ENCODE measurements at places on chromosomes 3 and 15.

- no peak for DNase-seq
Measured at GRCh38 chr3:100044369-100044768, 69.9 kb downstream of the FILIP1L start.

DNA sequence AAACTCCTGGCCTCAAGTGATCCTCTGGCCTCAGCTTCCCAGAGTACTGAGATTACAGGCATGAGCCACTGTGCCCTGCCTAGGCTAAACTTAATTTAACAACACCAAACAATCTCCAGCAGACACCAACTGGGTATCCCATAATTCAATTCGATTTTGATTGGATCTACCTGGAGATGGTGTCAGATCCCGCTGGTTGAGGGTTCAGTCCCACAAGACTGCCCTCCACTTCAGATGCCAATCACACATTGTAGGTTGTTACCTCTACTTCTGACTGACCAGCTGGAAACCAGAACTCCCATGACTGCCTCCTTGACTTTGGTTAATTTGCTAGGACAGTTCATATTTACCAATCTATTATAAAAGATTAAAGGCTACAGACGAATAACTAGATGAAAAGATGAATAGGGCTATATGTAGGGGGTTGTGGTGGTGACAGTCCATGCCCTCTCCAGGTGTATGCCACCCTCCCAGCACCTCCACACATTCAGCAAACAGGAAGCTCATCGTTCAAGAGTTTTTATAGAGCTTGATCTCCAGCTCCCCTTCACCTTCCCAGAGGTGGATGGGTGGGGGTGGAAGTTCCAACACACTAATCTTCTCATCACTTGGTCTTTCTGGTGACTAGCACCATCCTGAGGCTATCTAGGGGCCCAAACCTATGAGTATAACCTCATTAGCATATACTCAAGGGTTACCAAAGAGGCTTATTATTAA lies 9.3 kb downstream of the B2M start:
- no peak for DNase-seq

DNA sequence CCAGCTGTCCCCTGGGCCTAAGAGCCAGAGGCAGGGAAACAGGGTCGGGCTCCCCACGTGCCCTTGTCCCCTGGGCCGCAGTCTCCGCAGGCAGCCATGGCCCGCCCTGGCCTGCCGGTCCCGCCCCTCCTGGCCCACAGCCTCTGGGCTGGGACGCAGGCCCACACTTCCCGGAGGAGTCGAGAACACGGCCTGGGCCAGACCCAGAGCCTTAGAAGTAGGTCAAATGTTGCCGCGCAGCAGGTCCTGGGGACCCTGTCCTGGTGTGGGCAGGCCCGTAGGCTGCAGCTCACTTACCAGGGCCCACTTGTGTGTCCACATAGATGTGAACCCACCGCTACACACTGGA lies 4.3 kb upstream of the MYL3 start:
- no peak for DNase-seq

DNA sequence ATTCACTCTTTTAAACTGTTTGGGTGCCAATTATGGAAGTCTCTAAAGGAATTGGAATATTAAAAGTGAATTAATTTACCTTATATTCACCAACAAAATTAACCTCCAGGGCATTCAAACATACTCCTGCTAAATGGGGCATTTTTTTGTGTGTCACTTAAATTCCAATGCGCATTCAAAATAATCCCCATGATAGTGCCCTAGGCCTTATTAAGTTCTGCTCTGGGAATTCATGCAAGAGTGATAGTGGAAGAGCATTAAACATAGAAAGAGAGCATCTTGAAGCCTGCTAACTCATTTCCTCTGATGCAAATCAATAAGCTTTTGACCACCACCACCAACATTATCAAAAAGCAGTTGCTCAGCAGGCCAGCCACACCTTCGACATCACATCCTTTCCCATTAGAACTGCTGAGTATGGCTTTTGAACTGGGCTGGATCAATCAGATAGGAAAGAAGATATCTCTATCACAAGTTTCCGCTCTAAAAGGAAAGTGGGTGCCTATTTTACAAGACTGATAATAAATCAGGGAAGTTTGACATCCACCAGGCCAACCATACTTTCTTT lies 156.7 kb downstream of the TMCO5A start:
- DNase-seq: no peak

DNA sequence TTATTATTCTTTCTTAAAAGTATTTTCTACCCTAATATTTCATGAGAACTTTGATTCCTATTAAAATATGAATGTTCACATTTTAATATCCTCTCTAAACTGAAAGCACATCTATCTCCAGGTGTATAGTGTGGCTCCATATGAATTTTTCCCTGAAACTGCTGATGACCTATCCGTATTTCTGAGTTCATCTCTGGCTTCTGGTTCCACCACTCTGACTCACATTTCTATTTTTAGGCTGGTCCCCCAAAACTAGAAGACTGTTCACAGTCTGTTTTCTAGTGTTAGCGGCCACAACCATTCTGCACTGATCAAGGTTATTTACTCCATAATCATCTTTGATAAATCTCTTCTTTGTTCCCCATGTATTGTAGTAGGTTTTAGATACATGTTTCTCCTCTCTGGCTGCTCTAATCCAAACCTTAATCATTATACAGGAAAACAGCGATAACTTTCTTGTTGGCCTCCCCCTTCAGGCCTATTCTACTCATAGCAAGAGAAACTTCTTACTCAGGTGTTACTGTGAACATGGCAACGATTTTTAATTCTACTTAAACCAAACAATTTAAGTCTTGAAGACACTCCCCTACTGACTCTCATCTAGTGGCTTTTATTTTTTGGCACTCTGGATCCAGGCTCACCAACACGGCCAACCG lies 12.8 kb downstream of the ADPGK start:
- DNase-seq: no peak

DNA sequence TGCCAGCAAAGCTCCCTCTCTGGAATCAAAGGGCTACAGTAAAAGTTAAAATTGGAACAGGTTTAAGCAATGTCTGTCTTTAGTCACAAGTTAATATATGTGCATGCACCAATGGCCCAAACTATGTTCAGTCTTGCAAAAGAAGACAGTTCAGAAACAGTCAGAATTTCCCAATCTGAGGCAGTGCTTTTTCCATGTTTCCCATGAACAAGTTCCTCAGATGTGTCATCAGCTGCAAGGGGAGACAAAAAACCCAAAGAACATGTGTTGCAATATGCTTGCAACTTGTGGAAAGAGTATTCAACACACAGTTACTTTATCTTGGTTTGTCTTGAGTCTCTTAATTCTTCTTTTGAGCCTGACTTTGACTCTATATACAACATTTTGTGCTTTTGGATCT lies 148.4 kb downstream of the USP13 start:
- no peak for DNase-seq

- DNase-seq: no peak
Measured at GRCh38 chr3:129663930-129664646, 57.6 kb upstream of the PLXND1 start.

DNA sequence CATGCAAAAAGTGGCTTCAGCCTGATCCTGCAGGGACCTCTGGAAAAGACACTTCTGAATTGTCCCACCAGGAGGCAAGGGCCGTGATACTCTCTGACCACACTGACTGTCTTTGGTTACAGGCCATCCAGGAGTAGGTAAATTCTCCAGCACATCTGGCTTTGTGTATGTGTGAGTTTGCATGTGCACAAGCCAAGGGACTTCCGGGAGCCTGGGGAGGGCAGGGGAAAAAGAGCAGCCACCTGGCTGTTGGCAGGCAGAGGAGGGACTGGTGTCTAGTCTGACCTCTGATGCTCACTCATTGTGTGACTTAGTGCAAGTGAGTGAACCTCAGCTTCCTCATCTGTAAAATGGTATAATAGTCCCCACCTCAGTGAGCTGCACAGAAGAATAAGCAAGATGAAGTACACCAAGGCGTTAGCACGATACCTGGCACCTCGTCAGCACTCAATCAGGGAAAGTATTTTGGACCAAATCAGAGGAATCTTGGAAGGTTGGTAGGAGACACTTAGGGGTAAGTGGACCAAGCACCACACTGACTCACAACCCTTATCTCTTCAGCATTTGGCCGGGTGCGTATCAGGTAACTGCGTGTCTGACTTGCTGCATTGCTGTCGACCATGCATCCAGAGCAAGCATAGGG lies 19.1 kb downstream of the KLHL6 start:
- no peak for DNase-seq

DNA sequence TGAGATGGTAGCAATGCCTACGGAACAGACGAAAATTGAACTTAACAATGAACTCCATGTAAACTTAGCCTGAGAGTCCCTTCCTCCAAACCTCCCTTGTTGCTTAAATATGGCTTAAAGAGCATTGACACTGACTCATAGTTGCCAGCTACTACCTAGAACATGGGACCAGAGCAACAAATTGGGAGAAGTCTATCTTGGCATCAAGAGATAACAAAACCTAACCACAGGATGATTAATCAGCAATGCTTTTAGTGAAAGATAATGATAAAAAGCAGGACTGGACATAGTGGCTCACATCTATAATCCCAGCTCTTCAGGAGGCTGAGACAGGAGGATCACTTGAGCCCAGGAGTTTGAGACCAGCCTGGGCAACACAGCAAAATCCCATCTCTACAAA lies 117.8 kb upstream of the MNS1 start:
- no peak for DNase-seq

GRCh38 chr3:127651516-127652172 lies 21.1 kb upstream of the ABTB1 start:
- DNase-seq: no peak

DNA sequence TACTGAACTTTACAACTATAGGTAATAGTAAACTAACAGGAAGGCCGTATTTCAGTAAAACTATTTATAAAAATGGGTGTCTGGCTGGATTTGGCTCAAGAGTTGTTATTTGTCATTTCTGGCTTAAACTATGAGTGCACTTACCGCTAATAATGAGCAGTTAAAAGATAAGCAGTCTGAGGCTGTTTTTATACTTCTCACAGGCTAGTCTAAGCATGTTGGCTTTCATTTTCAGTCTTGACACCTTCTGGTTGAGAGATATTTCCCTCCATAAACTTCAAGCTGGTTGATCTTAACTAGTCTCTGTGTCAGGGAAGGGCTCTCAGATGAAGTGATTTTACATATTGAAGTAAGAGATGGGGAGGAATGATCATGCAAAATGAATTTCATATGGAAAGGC lies 96.1 kb downstream of the RSRC1 start:
- DNase-seq: no peak

DNA sequence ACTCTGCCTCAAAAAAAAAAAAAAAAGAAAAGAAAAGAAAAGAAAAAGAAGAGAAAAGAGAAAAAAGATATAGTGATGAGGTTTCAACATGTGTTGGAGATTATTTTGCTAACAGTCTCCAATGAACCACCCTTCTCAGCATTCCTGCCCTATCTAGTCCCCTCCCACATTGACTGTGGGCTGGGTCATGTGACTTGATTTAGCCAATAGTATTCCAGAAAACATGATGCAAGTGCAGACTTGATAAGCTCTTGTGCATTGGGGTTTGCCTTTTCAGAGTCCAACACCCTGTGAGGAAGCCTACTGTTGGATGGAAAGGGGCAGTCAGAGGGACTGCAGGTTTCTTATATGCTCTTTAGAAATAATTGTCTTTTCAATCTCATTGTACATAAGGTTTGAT lies 37.8 kb upstream of the MED12L start:
- DNase-seq: peak; percentile 1

DNA sequence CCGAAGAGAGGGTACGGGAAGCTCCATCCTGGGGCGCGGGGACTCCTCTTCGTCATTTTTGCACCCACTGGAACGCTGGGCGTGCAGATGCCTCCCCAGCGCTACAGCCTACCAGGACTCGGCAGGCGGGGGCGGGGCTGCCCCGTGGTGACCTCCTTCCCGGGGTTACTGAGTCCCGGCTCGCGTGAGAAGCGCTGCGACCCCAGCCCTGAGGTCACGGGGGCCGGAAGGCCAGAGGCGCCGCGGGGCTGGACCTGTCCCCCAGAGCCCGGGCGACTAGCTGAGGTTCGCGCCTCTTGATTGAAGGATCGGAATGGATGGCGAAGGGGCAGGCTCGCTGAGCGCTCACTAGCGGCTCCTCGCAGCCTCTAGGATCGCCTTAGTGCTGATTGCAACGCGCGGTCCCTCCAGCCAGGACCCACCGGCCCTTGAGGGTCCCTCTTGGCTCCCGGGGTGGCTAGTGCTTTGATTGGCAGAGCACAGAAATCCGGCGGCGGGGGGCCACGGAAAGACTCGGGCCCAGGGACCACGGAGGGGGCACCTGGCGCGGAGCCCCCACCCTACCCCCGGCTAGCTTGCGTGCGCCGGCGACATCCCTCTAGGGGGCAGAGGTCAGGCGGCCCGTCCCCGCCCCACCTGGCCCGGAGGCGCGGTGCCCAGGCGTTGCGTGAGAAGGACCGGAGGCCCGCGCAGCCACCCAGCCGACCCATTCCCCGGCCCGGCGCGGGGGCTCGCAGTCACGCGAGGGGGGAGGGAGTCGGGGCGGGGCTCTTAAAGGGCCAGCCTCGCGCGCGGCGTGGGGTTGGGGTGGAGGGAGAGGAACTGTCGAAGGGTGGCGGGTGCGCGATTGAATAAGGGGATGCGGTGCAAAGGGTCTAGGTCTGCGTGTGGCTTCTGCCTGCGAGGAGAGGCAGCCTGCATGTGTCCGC lies 781 bp upstream of the CYP1A1 start:
- no peak for DNase-seq

GRCh38 chr3:169448501-169448900 lies 215.0 kb downstream of the MECOM start:
- no peak for DNase-seq

DNA sequence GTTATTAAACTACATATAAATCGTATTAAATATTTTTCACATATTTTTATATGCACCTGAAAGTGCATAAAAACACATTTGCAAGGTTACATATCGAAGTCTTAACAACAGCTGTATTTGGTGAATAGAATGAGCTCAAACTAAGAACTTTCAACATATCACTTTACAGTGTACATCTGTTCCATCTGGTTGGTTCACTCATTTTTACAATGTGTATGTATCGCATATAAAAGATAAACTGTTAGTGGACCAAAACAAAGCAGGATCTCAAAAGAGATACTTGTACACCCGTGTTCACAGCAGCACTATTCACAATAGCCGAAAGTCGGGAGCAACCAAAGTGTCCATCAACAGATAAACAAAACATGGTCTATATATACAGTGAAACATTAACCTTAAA lies 55.8 kb downstream of the TBL1XR1 start:
- peak; percentile 28 for DNase-seq

GRCh38 chr3:152256851-152257562 lies 11.7 kb upstream of the MBNL1 start:
- DNase-seq: no peak

GRCh38 chr3:25481386-25481785 lies 53.3 kb downstream of the RARB start:
- no peak for DNase-seq

GRCh38 chr15:63157891-63158431 lies 684 bp upstream of the RPS27L start:
- DNase-seq: no peak

DNA sequence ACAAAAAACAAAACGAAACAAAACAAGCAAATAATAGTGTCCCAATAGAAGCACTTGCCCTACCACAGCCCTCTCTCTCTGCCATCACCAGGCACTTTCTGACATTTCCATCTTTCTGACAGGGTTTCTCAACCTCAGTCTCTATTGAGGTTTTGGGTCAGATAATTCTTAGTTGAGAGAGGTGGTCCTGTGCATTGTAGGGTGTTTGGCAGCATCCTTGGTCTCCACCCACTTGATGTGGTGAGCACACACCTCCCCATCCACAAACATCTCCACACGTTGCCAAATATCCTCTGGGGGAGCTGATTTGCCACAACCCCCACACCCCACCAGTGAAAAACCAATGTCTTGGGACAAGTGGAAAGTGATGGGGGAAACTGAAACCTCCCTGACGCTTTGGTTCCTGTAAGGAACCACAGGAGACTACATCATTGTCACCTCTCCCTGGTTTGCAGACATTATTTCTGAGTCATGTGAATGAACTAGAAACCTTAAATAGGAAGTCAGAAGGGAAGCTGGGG lies 733.7 kb upstream of the CFAP20DC start:
- no peak for DNase-seq

- DNase-seq: no peak
Measured at GRCh38 chr3:139136469-139137202, 91.9 kb upstream of the PRR23C start.
